Stimulated activated CD4-positive, alpha-beta T cell treated with anti-CD3 and anti-CD28 coated beads, Interleukin-1b, Interleukin-23, amount 100 ng/mL, for 1 hour (primary cell): ENCODE measurements at places on chromosomes 4 and X.

DNA sequence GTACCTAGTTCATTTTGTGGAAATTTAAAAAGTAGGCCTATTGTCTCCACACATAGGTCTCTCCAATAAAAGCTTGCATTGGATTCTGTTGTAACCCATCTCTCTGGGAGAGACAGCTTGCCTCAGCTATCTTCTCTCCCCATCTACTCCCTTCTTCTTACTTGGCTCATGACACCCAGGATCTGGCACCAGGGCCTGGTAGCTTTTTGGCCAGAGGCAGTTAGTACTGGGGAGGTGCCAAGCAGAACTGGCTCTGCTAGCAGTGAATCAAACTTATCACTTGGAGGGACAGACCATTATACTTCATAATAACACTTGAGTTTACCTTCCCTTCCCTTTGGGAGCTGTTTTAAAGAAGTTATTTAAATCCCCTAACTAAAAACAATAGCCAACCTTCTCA is 31.8 kb downstream of the PLAC1 start:
- DNase-seq: no peak

GRCh38 chr4:62324215-62324614 is 1124.1 kb downstream of the ADGRL3 start:
- DNase-seq: no peak

GRCh38 chr4:66929748-66930147 is 615.6 kb downstream of the CENPC start:
- no peak for DNase-seq

DNA sequence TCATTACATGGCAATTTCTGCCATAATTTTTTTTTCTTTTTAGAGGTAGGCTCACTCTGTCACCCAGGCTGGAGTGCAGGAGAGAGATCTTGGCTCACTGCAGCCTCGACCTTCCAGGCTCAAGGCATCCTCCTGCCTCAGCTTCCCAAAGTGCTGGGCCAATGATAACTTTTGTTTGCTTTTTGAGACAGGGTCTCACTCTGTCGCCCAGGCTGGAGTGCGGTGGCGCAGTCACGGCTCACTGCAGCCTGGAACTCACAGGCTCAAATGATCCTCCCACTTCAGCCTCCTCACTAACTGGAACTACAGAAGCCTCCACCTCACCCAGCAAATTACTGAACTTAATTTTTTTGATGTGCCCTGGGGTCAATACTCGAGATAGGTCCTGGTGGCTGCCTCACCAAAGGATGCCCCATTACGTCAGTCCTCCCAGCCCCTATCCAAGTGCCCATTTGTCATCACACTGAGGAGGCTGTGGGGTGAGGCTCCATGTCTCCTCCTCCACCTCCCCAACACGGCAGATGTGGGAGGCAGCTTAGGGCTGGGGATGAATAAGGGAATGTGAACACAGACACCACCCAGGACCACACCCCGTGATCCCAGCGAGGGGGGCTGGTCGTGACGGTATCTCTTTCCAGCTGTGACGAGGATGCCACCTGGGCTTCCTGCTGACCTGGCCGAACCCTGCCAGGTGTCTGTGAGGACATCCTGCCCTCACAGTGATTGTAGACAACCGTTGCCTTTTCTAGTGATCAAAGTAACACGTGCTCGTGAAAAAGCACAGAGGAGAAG is 12.4 kb upstream of the NKX1-1 start:
- no peak for DNase-seq

DNA sequence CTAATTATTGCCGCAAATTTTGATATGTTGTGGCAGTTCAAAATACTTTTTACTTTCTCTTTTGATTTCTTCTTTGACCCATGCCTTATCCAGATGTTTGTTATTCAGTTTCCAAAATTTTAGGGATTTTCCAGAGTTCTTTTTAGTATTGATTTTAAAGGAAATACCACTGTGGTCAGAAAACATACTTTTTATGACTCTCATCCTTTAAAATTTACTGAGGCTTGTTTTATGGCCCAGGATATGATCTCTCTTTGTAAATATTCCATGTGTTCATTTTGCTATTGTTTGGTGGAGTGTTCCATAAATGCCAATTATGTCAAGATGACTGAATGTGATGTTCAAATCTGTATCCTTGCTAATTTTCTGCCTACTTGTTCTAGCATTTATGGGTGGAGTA is 272.3 kb upstream of the DIPK2B start:
- no peak for DNase-seq

DNA sequence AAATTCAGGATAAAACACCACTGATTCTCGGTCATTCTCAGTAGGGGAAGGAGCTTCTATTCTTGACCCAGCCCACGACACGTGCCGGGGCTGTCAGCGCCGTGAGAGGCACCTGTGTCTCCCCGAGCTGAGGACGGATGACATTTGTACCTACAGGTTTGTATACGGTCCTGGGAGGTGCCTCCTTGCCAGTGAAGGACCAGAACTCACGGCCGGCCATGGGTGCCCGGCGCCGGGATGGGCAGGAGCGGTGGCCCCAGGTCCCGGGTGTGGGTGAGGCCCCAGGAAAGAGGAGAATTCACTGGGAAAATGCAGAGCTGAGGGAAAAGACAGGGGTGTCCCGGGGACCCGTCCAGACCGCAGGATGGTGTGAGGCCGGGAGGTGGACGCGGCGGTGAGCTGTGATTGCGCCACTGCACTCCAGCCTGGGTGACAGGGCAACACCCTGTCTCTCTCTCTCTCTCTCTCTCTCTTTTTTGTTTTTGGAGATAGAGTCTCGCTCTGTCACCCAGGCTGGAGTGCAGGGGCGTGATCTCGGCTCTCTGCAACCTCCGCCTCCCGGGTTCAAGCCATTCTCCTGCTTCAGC is 48.9 kb upstream of the PPP2R3B start:
- no peak for DNase-seq
